ENCODE measurements at places on chromosomes 4 and X.

DNA sequence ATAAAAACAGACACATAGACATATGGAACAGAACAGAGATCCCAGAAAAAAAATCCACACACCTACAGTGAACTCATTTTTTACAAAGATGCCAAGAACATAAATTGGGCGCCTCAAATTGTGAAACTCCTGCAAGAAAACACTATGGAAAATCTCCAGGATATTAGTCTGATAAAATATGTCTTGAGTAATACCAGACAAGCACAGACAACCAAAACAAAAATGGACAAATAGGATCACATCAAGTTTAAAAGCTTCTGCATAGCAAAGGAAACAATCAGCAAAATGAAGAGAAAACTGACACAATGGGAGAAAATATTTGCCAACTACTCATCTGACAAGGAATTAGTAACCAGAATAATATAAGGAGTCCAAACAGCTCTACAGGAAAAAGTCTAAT, 337.3 kb upstream of the DIPK2B start:
- DNase-seq = no peak

GRCh38 chrX:6053141-6053540, 175.5 kb downstream of the NLGN4X start:
- DNase-seq = no peak

GRCh38 chrX:115330498-115331168, 41.1 kb downstream of the LUZP4 start:
- DNase-seq = peak; percentile 33

DNA sequence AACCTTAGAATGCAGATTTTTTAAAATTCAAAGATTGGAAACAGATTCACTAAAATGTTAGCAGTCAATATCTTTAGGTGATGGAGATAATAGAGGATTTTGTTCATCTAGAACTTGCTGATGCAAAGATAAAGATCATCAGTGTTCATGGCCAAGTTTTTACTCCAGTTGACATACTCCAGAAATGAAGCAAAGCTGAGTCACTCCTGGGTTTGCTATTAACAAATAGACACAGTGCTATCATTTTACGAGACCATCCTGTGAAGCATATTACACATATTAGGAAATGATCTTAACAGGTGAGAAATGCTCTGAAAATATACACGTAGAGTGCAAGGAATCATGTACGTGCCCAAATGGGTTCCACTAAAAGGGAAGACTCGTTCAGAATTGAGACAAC, 170.6 kb upstream of the FAM9B start:
- no peak for DNase-seq

GRCh38 chr4:100317032-100317864, 127.0 kb upstream of the DDIT4L start:
- DNase-seq = no peak

DNA sequence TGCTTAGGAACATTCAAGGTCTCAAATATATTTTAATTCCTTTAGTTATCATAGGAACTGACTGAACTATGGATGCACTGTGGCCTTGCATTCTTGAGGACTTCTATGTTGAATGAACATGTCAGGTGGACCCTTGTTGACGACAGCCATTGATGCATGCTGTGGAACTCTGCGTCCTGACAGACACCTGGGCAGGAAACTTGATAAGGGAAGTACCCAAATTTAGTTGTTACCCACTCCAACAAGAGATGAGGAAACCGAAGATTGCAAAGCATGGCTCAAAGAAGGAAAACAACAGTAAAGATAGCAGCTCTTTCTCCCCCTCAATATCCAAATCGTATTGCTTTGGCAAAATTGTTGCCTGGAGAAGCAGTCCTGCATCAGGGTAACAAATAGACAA, 540.0 kb upstream of the NR3C2 start:
- DNase-seq = no peak

GRCh38 chr4:97317201-97317600, 826.1 kb downstream of the STPG2 start:
- no peak for DNase-seq

DNA sequence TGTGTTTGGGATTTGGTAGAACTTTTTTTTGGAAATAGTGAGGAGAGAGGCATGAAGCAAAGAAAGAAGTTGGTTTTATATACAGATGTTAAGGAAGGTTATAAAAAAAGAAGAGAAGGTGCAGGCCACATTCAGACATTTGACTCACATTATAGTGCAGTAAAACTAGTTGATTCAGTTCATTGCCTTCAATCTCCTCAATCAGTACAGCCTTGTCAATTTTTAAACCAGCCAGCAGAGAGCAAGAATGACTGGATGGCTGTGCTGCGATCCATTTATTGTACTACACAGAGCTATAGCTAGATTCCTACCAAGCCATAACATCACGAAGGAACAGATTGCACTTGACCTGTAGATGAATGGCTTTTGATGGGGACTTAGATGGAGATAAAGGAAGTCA, 79.7 kb upstream of the LSM6 start:
- no peak for DNase-seq

DNA sequence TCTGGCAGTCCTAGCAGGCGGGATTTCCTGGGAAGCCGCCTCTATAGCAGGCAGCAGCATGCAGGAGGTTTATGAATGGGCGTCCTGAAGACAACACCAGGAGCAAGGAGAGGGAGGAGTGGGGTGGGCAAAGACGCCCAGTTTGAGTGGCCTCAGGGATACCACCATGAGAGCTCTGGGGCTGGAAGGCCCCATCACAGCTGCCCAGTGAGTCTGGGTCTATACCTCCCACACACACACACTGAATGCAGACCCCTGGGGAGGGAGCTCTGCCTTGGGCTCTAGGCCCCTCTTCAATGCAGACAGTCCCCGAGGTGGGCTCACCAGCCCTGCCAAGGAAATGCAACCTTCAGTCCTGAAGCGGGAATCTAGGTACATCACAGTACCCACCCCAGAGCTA, 98.6 kb downstream of the AFAP1 start:
- no peak for DNase-seq

DNA sequence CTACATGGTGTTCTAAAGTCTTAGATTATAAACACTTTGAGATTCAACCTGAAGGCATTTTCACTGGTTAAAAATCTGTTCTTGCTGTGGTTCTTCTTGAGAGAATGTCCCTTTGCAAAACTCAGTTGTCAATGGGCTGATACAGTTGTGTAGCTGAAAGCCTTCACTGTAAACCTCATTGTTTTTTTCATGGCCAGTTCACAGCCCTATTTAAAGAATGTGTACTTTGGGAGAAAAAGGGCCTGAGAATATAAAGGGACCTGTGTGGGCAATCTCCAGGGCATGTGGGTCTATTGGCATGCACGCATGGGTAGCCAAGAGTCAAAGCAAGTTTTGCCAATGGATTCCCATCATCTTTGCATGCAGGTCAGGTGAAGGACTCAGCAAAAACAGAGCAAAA, 7.8 kb upstream of the MAP7D3 start:
- no peak for DNase-seq

DNA sequence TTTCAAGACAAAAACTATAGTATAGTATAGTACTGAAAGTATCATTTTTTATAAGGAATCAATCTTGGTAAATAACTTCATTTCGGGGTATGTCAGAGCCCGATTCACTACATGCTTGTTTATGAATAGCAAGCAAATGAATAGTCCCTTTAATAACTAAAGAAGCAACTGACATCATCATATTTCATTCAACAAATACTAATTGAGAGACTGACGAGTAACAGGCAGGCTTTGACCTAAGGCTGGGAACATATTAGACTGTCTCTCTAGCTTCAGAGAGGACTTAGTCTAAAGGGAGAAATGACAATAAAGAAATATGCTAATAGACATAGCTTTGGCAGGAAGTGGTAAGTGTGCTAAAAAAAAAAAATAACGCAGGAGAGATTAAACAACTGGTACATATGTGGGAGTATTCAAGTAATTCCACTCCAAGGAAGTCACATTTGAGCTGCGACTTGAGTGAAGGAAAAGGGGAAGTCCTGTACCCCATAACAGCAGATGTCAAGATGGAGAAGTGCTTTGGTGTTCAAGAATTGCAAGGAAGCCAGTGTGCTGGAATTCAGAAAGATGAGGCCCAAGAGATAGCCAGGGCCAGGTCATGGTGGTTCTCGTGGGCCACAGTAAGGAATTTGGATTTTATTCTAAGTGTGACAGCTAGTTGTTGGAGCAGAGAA, 284.9 kb downstream of the FBXO8 start:
- no peak for DNase-seq

GRCh38 chrX:129980540-129981199, 1.8 kb upstream of the BCORL1 start:
- DNase-seq = no peak

GRCh38 chr4:472881-473569, 25.9 kb downstream of the ZNF721 start:
- no peak for DNase-seq

DNA sequence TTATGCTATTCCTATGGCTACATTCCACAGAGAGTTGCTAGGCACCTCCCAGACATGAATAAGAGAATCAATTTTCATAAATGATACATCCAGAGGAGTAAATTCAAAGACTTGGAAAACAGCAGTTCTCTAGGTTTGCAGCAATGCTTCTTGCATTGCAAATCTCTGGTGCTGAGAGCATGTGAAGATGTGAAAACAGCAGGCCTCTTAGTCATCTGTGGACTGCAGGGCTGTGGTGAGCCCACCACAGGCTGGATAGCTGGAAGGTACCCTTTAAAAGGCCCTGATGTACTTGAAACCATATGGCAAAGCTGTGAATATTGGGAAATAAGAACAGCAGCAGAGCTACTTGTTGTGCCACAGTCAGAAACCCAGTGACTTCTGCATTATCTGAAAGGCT, 2135.9 kb downstream of the ARAP2 start:
- no peak for DNase-seq

DNA sequence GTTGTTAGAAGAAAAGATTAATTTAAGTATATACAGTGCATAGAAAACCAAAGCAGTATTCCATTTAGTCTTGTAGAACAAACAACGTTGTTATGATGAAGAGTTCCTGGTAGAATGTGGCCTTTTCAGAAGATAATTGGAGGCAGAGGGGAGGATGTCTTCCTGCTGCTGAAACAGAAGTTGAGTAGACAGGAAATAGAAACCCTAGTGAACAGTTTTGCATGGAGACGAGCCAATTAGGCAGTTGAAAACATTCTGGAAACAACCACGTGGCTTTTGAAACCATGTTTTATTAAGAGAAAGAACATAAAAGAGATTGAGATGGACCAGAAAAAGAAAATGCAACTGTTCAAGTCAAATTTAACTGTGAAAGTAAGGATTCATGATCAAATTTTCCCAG, 325.2 kb downstream of the CAMK2D start:
- DNase-seq = no peak

GRCh38 chr4:151716324-151716723, 44.5 kb downstream of the GATB start:
- DNase-seq = no peak

GRCh38 chr4:41602886-41603498, 65.0 kb downstream of the LIMCH1 start:
- no peak for DNase-seq

DNA sequence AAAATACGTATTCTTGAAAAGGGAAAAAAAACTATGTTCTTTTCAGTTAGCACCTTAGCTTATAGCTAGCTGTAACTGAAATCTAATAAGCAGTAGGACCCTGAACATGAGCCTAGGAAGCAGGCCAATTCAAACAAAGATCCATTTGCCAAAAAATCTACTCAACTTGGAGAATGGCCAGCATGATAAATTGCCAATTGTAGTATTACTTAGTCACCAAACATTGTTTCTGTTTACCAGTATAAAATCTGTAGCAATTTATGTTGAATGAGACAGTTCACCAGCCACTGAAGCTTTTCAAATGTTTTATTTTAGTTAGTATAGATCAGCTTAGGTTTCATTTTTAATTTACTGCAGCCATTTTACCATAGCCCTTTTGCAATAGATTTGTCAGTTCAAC, 323.6 kb upstream of the DIPK2B start:
- DNase-seq = no peak

DNA sequence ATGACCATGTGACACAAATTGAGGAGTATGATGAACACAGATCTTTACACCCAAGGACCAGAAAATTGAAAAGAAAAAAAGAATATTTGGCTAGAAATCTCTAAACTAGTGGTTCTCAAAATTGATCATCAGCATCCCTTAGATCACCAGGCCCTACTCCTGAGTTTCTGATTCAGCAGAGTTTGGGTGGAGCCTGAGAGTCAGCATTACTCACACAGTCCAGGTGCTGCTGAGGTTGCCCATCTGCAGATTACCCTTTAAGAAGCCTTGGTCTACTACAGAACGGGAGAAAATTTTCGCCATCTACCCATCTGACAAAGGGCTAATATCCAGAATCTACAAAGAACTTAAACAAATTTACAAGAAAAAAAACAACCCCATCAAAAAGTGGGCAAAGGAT, 182.8 kb downstream of the MOSPD2 start:
- no peak for DNase-seq

DNA sequence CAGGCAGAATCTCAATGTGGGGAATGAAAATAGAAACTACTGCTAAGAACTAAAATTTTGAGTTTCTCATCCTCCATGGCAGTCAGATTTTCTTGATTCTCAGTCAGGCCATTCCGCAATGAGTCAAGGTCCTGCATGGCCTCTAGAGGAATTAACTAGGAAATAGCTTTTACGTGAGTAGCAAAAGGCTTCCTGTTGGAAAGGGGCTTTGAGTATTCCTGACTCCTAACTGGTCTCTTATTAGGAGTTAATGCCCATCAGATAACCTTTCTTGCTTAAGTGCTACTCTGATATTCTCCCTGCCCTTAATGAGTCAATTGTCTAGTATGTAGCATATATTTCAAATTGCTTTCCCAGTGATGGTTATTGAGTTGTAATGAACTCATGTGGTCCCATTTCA, 65.7 kb upstream of the ARHGAP24 start:
- peak; percentile 9 for DNase-seq

GRCh38 chr4:122772986-122773385, 40.5 kb downstream of the BBS12 start:
- DNase-seq = no peak

- DNase-seq = no peak
Observed at GRCh38 chr4:82753238-82753637, 45.4 kb downstream of the SCD5 start.

DNA sequence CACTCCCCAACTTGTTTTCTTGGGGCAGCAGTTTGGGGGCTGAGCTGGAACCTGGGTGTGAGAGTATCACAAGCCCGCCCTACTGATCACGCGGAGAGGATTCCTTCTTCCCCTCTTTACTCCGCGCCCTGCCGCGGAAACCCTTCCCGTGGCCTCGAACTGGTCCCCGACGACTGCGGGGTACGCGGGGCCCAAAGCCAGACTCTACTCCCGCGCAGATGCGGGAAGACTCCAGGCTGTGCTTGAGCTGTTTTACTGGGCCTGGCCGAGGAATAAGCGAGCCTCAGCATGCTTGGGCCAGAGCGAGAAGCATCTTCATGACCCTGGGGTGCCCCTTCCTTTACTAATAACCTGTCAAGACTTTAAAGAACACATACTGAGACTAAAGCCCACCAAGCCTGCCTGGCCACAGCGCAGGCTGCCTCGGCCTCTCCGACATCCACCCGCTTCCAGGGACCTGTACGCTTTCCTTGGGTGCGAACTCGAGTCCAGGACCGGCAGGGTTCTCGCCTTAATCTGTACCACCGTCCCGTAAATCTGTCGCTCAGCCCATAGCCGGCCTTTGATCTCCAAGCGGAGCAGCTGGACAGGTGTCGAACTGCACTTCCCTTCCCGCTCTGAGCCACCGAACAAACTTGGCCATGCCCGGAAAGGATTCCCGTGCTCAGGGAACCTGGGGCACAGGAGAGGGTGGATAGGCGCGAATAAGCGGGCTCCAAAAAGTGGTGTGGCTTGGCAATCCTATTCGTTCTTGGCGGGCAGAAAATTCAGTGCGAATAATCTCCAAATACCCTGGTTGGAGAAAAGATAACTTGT, 55.0 kb upstream of the TMEM33 start:
- DNase-seq = no peak

Data from HS-27A (cell line).